ENCODE measurements at places on chromosomes 5 and 9.

DNA sequence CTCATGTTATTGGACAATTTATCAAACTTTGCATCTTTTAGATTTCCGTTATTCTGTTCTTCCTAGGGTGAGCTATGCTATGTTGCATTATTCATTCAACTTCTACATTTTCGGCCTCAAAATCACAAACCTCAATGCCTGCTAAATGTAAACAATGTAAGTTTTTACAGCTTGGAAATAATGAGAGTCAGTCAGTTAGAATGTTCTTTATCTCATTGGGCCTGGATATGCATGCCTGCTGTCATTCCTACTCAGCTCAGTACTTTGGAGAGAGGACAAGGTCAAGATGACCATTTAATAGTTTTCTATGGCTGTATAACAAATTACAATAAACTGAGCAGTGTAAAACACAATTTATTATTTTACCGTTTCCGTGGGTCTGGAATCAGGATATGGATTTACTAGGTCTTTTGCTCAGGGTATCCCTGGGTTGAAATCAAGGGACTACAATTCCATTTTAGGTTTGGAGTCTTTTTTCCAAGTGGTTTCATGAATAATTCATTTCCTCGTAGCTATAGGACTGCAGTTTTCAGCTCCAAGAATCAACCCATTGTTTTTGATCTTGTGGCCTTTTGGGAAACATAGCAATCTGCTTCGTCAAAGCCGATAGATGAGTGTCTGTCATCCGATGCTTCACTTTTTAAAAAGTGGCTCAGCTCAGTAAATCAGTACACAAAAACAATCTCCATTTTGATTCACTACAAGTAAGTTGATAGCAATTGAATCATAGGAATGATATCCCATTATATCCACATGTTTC lies 1143.2 kb upstream of the CDH6 start:
- DNase-seq = no peak

DNA sequence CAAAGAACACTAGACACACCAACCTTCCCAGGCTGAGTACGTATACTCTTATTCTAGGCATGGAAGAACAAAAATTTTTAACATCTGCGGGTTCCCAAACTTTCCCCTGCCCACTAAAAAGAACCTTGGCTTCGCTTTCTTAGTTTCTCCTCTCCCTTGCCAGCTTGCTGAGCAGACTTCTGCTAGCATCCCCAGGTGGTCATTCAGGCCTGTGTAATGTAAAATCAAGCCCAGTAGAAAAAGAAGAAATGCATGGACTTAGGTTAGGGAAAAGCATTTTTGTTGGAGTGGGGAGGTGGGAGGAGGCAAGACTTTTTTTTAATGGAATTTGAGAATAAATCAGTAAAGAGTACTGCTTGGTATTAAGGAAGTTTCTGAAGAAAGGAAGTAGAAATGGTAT lies 331.0 kb upstream of the TLE4 start:
- DNase-seq = no peak

GRCh38 chr5:94367900-94368299 lies 250.5 kb downstream of the KIAA0825 start:
- no peak for DNase-seq

- DNase-seq = no peak
Observed at GRCh38 chr5:181063514-181063913, 23.4 kb downstream of the BTNL9 start.

- DNase-seq = no peak
Observed at GRCh38 chr9:106864373-106865143, 1.6 kb downstream of the ZNF462 start.

GRCh38 chr5:96870094-96871026 lies 5.9 kb upstream of the ERAP2 start:
- DNase-seq = no peak

DNA sequence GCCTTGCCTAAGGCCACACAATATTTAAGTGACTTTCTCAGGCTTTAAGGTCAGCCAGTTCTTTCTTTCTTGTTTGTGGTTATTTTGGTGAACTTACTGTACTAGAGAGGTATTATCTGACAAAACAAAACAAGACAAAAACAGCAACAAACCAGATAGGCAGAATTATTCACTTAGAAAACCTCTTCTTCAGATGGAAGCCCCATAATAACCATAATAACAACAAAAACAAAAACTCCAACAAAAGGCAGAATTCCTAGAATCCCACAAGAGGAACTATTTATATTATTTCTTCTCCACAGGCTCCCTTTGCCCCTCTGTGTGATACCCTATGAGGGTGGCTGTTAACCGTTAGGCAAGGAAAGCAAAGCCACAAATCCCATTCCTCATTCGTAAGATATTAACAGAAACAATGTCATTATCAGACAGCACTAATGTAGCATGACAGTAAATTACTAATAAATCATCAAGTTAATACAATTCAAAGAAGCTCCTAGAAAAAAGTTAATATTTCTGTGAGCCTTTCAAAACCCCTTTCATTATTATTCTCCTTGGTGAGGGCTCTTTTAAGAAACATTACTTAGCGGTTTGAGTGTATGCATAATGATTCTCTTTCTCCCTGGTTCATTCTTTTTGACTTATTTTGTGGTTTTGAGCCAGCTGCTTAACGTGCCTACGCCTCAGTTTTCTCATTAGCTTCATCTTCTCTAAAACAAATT lies 274.9 kb downstream of the EFNA5 start:
- DNase-seq = no peak

DNA sequence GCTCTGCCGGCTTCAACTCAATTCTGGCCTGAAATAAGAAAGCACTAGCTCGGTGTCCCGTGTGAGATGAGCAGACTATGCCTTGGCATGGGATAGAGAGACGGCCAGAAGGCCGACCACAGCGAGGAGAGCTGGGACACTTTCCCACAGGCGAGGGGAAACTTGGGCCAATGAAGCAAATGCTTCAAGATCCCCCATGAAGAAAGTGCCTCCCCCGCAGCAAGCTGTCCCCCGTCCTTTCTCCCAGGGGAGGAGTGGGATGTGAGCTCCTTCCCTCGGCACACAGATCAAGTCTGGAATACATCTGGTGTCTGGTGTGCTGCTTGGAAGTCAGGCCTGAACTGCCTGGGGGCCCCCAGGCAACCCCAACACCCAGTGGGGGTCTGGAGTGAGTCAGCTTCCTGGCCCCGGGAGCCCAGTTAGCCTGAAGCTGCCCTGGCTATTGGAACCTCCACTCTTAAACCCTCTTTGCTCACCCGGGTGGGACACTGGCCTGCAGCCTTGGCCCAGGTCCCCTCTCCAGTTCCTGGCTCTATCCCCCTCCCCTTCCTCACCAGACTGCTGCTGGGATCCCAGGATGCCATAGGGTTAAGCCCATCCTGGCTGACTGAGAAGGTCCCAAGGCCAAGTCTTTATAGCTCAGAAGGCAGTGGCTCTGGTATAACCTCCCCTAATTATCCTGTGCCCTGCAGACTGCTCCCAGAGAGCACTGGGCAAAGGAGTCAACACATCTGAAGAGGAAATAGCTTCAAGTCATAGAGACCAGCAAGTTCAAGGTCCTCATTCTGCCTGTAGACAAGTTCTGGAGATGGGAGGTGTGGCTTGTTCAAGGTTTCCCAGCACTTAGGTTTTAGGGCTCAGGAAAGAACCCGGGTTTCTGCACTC lies 205.3 kb downstream of the TTLL11 start:
- DNase-seq = no peak

- DNase-seq = no peak
Observed at GRCh38 chr5:147055089-147055826, 176.7 kb upstream of the PPP2R2B start.

GRCh38 chr5:120546922-120547321 lies 82.8 kb downstream of the PRR16 start:
- DNase-seq = no peak

GRCh38 chr9:78860801-78861475 lies 564.0 kb downstream of the PSAT1 start:
- DNase-seq = no peak

GRCh38 chr9:136029556-136029955 lies 65.5 kb downstream of the NACC2 start:
- DNase-seq = no peak

GRCh38 chr5:50967009-50967562 lies 300.6 kb downstream of the PARP8 start:
- DNase-seq = no peak

DNA sequence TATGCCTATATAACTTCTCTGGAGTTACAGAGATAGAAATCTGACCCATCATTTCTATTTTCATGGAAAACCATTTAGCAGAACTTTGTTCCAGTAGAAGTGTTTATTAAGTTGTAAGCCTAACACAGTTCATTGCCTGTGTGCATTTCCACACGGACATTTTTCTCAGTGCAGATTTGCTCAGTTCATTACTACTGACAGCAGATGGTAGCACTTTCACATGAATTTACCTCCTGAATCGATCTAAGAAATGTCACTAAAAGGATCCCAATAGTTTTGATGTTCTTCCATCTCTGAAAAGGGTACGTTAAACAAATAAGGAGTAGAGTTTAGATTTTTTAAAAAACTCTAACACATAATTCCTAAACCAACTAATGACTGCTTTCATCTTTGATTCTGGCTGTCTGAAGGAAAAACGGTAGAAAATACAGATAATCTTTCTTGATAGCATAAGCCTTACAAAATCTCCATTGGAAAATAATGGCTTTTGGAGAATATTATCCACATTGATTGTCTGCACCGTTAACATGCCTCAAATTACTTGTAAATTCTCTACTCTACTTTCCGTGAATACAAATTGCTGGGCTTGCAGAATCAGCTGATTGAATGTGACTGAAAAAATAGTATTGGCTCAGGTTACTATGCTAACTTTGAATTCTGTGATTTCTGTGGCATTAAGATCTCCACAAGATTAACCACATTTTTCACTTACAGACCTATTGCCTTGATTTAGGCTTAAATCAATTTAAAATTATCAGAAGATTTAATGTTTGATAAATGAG lies 33.1 kb downstream of the RPS23 start:
- DNase-seq = no peak

GRCh38 chr5:168290902-168291341 lies 523 bp upstream of the WWC1 start:
- no peak for DNase-seq

DNA sequence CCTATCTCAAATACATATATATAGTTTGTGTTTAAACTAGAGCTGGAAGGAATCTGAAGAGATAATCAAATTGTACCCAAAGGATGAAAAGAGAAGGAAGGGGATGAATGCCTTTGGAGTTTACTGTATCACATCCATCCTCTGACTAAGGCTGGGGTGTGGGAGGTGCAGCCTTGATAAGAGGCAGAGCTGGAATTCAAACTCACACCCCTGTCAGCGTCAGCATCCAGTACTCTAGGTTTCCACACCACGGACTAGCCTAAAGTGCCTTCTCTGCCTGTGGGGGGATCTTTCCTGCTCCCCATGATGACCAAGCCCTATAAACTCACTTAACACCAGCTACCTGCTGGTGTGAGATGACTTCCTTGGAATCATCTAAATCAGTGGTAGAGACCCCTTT lies 48.1 kb downstream of the EPB41L4B start:
- no peak for DNase-seq

DNA sequence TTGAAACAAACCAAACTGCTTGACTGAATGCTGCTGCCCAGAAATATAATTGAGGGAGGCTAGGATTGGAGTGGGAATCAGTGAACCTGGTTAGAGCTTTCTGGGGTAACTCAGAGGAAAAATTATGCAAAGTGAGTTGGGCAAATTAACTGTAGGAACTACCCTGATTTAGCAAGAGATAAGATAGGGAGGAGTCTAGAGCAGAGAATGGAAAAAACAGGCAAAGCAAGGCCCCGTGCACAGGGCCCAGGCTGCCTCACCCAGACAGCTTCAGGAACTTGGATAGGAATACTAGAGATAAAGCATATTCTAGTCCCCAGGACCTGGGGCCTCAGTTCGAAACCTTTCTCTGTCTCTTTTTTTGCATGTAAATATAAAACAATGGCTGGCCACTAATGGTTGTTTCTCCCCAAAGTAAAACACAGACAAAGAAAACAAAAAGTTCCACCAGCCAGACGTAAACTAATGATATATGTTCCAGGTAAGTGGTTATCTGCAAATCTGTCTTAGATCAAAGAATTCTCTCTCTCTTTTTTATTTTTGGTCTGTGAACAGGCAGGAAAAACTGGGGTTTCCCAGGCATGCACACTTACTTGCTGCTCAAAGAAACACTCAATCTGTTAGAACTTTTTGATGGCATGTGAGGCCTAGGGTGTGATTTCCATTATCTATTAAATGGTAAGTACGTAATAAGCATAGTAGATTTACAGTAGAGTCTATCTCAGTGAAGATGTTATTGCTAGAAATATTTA lies 168.1 kb upstream of the MAP3K1 start:
- no peak for DNase-seq

GRCh38 chr5:73322437-73323076 lies 126.0 kb downstream of the FOXD1 start:
- DNase-seq = no peak
